Astrocyte of the spinal cord (primary cell): ENCODE measurements at places on chromosomes 5 and 9.

- peak; percentile 77 for DNase-seq
Measured at GRCh38 chr9:98861781-98862504, 54.5 kb downstream of the GALNT12 start.

GRCh38 chr9:135265931-135266330 is 178.5 kb downstream of the OLFM1 start:
- no peak for DNase-seq

DNA sequence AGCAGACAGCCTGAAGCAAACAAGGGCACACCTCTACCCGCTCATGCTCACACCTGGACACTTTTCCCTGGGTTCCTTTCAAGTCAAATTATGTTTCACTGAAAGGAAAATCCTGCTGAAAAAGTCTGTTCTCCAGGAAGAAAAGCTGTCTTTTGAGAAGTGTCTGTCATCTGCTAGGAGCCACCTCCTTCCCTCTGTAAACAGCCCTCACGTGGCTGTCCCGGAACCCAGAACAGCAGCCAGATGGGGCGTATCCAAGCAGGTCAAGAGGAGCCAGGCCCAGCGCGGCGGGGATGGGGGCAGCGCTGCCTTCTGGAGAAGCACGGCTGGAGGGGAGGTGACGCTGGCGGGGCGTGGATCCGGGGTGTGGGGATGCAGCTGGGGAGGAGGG is at the start of gene PNPLA7:
Gene PNPLA7 (minus strand): TSS at position 172 of the 391 bp plus-strand sequence. CDS start 205 bp downstream, outside the sequence.
- DNase-seq: peak; percentile 60

- DNase-seq: no peak
Measured at GRCh38 chr9:125238915-125239446, 2.2 kb downstream of the HSPA5 start.

DNA sequence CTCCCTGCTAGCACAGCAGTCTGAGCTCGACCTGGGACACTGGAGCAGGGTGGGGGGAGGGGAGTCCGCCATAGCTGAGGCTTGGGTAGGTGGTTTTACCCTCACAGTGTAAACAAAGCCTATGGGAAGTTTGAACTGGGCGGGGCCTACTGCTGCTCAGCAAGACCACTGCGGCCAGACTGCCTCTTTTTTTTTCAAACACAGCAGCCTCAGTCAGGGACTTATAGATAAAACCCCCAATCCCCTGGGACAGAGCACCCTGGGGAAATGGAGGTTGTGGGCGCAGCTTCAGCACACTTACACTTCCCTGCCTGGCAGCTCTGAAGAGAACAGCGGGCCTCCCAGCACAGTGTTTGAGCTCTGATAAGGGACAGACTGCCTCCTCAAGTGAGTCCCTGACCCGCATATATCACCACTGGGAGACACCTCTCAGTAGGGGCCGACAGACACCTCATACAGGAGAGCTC is 151.1 kb upstream of the APC start:
- DNase-seq: no peak

GRCh38 chr5:13581132-13581531 is 363.4 kb downstream of the DNAH5 start:
- no peak for DNase-seq

GRCh38 chr5:105806596-105806995 is 1864.1 kb downstream of the EFNA5 start:
- no peak for DNase-seq

- DNase-seq: no peak
Measured at GRCh38 chr9:3846573-3846972, 320.8 kb upstream of the RFX3 start.
